T-helper 1 cell (primary cell): ENCODE measurements at places on chromosomes 4 and X.

- peak; percentile 76 for DNase-seq
Observed at GRCh38 chr4:109648266-109648996, 54.8 kb downstream of the CASP6 start.

- DNase-seq: peak; percentile 95
Observed at GRCh38 chr4:148441986-148442831, at the start of gene NR3C2. Gene NR3C2, minus strand, starts transcription at chr4:148442414.

DNA sequence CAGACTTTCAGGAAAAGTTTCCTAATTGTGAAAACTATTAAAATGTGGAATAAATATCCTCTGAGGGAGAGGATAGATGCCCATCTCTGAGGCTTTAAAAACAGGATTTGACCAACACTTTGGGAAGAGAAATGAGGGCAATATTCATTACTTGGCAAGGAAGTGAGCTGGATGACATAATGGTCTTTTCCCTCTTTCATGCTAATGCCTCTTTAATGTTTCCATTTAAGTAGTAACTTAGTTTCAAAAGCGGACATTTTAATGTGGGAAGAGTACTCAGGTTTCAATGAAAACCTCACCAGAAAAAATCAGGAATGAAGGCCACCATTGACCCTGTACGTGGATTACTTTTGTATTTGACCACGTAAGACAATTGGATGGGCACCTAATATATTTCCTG lies 503.3 kb downstream of the ANKRD50 start:
- no peak for DNase-seq

GRCh38 chrX:152905081-152905420 lies 7.2 kb downstream of the ZNF185 start:
- no peak for DNase-seq

- DNase-seq: peak; percentile 32
Observed at GRCh38 chrX:54807524-54808108, at the start of gene MAGED2. Gene MAGED2, plus strand, starts transcription at chrX:54807745. Its CDS starts 1,587 bp downstream, at chrX:54809332.
